Kidney glomerular epithelial cell (primary cell): ENCODE measurements at places on chromosomes 3 and 15.

GRCh38 chr3:104066658-104067057 lies 1300.1 kb upstream of the ALCAM start:
- peak; percentile 32 for DNase-seq

DNA sequence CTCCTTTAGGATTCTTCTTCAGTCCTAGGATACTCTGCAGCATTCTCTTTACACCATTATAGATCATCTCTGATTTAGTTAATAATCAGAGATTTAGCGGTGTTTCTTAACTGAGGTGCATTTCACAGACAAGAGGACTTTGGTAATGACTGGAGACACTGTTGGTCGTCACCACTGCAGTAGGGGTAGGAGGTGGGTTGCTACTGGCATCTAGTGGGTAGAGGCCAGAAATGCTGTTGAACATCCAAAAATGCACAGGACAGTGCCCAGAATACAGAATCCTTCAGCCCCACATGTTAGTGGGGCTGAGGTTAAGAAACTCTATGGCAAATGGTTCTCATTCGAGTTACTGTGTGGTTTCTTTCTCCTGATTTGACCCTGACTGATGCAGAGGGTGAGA lies 80.4 kb upstream of the LMCD1 start:
- no peak for DNase-seq

DNA sequence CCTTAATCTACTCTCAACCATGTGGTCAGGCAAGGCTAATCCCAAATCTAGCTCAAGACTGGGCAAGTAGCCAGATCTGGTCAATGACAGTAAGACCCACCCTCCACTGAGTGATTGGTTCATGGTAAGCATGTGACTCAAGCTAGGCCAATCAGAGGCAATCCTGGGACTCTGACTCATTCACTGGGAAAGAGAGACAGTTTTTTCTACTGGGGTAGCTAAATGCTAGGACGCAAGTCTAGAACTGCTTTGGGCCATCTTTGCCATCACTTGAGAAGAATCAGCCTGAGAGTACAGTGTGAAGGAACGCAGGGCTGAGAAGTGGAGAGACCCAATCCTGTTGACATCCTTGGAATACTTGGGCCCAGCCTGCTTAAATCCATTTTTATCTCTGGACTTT lies 9.4 kb upstream of the RAD18 start:
- peak; percentile 5 for DNase-seq

- DNase-seq = peak; percentile 46
These were observed 22.8 kb downstream of the EIF4E3 start for GRCh38 chr3:71702131-71703024.

DNA sequence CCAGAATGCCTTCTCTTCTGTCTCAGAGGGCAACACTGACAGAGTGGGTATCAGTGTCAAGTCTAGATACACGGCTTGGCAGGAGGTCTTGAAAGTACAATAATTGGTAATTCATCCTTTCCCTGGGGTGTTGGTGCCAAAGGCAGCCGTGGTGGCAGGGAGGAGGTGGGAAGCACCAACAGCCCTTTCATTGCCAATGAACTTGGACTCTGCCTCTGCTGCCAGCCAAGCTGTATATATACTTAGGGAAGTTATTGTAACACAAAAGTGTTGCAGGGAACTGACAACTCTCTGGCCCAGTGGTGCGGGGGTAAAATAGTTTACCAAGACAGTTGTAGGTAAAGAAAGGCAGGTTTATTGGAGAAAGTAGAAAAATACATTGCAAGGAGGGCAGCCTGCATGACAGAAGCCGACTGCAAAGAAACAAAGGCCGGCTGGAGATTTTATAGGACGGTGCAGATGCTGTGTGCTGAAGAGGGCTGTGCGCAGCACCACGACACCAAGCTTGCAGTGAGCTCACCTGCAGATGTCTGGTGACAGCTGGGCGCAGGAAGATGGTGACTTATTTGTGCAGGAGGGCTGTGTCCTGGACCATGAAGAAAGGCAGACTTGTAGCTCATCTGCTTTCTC lies 4.0 kb upstream of the FAM3D start:
- DNase-seq = no peak

- DNase-seq = no peak
These were observed 26.8 kb downstream of the DCBLD2 start for GRCh38 chr3:98874602-98875249.

- DNase-seq = no peak
These were observed 77.2 kb upstream of the TRPM1 start for GRCh38 chr15:31178705-31179104.

- peak; percentile 2 for DNase-seq
These were observed 60.1 kb upstream of the ACTC1 start for GRCh38 chr15:34855413-34855812.

DNA sequence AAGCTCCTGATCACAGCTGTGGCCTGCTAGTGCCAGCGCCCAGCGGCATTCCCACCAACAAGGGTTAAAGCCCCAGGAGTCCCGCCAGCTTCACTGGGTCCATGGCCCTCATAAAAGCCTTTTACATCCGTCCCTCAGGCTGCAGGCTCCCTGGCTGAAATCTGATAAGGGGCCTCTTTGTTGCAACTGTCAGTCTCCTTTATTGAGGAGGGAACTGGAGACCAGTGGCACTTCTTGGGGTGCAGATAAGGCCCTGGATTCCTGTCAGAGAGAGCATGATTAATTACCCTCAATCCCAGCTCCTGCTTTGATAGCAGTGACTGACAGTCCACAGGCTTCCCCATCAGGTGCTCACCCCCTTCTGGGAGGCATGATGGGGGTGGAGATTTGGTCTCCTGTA lies 30.9 kb upstream of the CLK3 start:
- DNase-seq = no peak
